ENCODE measurements at places on chromosomes 6 and 20.

GRCh38 chr20:44336725-44337380 lies at the start of gene R3HDML:
Gene R3HDML, plus strand, starts transcription at chr20:44337043. Its CDS starts 115 bp downstream, at chr20:44337158.
- DNase-seq = peak; percentile 88

DNA sequence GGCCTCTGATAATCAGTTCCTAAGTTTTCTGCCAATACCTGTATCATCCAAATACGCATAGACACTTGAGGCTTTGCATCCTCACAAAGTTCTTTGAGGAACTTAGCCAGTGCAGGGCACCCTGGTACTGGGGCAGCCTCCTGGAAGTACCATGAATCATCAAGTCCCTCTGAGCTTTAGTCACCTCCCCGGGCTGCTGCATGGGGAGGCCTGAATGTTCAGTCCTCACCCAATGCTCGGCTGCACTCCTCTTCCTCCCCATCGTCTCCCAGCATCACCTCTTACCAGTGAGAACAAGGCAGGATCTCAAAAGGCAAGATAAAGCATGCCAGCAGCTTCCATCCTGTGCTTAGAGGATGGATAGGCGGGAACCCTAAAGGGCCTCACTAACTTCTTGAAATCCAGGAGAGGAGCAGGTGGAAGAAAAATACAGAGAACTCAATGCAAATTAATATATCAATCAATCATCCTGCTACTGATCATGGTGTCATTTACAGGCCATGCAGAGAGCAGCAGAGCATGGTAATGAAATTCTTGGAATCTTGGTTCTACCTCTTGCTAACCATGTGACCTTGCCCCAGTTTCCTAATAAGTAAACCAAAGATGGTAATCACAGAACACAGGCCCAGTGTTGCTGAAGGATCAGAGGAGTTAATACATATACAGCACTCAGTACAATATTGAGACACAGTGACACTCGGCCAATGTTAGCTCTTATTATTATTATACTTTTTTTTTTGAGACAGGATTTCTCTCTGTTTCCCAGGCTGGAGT lies 4.7 kb upstream of the CCN6 start:
- no peak for DNase-seq

DNA sequence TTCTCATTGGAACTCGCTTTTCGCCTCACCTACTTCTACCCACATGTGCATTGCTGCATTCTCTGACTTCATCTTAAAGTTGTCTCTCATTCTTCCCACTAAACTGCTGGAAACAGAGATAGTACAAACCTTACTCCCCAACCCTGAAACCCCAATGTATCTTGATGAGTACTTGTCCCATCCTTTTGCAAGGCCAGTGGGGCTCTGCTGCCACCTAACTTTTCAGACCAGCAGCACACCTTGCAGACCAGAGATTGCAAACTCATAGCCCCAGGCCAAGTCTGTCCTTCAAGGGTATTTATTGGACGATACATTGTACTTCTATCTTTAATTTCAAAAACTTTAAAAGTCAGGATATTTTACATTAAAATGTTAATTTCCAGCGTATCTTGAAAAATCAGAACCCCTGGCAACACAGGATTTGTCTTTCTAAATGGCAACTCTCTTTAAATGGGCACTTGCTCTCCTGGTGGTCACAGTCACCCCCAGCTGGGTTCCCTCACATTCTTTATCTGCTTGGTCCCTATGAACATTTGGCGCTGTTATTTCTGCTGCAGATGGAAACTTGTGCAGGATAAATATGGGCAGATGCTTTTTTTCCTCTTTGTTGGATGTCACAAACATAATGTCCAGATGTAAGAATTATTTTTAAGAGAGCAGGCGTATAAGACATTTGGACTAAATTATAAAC lies 83.9 kb downstream of the SOD2 start:
- DNase-seq = no peak

GRCh38 chr6:26087284-26088115 lies at the start of gene HFE:
Gene HFE, plus strand, starts transcription at chr6:26087429. Its CDS starts 12 bp downstream, at chr6:26087441.
- DNase-seq = no peak

DNA sequence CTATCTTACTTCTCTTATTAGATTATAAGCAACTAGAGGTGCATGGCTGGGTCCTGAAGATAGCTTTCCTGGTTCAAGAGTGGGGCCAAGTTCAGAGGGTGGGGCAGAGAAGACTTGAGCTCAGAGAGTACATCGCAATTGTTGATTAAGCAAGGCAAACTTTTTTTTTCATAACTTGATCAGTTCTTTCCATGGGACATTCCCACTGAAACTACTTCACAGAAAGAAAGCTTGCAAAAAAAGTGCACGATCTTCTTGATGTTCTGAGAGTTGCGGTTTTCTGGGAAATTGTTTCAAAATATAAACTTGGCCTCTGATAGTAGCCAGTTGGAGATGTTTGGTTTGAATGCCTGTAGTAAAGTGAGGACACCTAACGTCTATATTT lies 100.9 kb downstream of the ZDHHC14 start:
- DNase-seq = no peak

- no peak for DNase-seq
These were observed 68.7 kb downstream of the COL19A1 start for GRCh38 chr6:69935079-69935478.

DNA sequence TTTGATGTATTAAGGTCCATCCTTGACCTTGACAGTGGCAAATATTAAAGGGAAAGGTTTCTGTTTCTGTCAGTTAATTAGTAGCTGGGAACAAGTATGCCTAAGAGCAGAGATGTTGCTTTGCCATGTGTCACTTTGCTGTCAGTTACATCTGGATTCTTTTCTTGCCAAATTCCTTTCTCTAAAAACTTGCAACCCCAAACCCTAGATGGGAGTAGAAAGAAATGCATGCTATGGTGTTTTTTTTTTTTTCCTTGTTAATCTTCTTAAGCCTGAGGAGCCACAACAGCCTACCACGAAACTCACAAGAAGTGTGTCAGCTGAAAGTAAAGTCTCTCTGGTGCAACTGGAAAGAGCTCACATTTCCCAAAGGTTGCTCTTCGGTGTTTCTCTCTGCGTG lies 18.0 kb upstream of the CLDN20 start:
- DNase-seq = no peak

- DNase-seq = no peak
These were observed 196.1 kb downstream of the LY86 start for GRCh38 chr6:6784514-6785162.

DNA sequence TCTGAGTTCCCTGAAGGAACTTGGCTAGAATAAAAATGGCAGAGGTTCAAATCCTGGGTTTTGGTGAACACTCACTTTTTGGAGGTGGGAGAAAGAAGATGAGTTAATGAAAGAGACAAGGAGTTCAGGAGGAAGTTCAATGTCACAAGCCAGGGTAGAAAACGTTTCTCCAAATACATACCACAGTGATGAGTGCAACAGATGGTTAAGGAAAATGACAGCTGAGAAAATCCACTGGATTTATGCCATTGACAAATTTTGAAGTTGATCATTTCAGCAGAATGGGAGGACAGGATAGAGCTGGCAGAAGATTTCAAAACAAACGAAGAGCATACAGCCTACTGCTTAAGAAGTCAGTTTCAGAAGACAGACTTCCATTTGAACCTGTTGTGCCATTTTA lies 122.7 kb downstream of the GFRAL start:
- DNase-seq = no peak

- no peak for DNase-seq
These were observed 79.6 kb upstream of the SIRPA start for GRCh38 chr20:1815502-1816085.

- no peak for DNase-seq
These were observed 44.6 kb upstream of the SENP6 start for GRCh38 chr6:75557068-75557467.

DNA sequence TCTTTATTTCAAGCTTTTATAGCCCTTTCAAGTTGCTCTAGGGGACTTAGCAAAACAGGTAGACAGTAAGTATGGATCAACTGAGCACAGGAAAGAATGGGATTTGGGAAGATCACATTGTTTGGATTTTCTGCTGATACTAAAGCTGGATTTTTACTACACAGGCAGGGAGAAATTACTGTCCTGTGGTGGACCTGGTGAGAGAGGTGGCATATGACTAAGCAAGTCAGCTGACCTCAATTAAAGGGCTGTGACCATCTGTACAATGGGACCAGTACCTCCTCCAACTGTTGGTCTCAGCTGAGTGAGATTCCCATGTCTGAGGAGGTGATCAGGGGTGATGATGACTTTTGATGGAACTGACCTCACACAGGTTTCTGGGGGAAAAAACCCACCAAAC lies 28.0 kb downstream of the RREB1 start:
- no peak for DNase-seq

- DNase-seq = no peak
These were observed 341.4 kb upstream of the IRAK1BP1 start for GRCh38 chr6:78525976-78526375.

All from mesenteric fat pad (tissue), 1 donor.